ENCODE measurements at places on chromosomes 6 and 20.

- no peak for DNase-seq
Observed at GRCh38 chr6:130575557-130575956, 209.7 kb downstream of the TMEM200A start.

GRCh38 chr6:125507987-125508655 lies 206.4 kb upstream of the HDDC2 start:
- no peak for DNase-seq

DNA sequence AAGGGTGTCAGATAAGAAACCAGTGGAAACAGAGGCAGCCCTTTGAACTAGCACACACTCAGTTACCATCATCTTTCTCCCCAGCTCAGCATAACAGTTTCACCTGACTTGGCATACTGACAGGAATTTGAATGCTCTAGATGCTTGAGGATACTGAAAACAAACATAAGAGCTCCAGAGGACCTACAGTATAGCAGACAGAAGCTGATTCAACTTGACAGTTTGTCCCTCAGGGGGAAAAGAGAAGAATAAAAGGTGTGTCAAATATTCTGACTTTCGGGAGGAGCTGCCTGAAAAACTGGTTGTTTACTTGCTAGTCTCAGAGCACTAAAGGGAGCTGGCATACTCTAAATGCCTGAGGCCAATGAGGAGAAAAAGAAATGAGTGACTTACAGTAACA lies 35.1 kb downstream of the EYS start:
- DNase-seq, result no peak

- DNase-seq, result no peak
Observed at GRCh38 chr6:158113802-158114201, 54.3 kb downstream of the SERAC1 start.

DNA sequence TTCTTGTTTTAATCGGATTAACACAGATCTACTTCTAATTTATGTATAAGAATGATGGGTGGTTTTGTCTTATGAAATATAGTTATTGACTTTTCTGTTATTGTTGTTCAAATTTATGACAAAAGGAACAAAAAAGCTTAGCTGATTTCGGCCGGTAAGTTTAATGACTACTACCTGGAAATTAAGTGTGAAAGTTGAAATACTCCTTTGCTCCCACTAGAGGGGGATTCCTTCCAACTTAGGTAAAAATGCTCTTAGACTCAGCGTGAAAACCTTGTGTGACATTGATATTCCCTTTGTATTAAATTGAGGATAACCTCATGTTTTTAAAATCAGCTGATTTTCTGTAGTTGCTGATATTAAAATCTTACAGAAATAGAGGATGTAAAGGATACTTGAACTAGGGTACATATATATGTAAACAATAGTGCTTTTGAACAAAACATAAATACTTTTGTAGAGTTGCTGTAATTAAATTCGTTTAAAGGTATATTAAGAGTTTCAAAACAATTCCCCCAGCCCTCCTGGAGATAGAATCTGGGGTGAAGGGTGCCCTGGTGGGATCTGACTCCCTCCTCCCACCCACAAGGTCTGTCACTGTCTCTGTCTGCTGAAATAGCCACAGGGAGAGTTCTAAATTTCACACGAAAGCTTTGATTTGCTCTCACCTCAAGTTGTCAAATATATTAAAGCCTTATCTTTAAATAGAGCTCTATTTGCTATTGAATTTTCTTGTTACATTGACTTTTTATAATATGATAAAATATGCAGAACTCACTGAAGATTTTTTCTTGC lies 257.5 kb downstream of the ARID1B start:
- DNase-seq, result no peak

DNA sequence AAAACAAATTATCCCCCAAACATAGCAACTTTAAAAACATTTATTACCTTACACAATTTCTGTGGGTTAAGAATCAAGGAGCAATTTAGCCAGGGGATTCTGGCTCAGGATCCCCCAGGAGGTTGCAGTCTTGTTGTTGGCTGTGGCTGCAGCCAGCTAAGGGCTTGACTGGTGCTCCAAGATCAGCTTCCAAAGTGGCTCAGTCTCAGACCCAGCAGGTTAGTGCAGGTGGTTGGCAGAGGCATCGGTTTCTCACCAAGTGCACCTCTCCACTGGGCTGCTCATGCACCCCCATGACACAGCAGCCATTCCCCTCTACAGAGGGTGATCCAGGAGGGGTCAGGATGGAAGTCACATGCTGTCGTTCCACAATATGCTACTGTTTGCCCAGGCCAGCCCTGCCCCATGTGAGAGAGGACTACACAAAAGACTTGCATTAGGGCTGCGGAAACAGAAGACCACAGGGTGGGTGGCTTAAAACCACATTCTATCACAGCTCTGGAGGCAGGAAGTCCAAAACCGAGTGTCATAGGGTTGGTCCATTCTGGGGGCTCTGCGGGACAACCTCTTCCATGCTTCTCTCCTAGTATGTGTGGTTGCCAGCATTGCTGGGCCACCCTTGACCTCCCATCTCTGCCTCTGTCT lies 125.8 kb downstream of the C6orf118 start:
- no peak for DNase-seq

GRCh38 chr20:40600441-40601219 lies 88.4 kb downstream of the MAFB start:
- DNase-seq, result no peak

GRCh38 chr6:56022678-56023077 lies 147.3 kb upstream of the BMP5 start:
- no peak for DNase-seq

DNA sequence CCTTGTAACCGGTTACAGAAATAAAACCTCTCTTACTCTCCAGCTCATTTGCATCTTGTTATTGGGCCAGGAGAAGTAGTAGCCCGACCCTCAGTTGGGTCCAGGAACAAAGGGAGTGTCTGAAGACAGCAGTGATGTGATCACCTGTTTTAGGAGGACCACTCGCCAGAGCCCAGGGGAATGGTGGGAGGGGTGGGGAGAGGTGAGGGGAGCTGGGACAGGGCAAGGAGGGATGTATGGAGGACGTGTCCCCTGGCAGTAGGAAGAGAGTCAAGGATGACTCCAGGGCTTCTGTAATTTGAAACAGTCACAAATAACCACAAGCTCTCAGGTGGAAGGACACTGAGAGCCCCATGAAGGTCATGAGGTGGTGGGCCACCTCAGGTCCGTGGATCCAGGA lies 1.4 kb upstream of the PCMTD2 start:
- DNase-seq, result no peak

DNA sequence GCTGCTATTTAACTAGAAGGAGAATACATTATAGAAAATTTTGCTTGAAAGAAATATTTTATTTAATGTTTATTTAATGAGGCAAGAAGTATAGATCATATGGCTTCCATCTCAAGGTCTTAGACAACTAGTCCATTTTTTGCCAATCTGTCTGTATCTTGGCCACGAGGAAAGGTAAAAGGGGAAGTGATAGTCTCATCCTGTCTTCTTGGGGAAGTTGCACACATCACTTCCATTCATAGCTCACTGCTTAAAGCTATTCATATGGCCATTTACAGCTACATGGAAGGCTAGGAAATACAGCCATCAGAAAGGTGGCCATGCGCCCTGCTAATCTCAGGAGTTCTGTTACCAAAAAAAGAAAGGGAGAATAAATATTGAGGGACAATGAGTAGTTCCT lies 50.8 kb downstream of the METTL24 start:
- DNase-seq, result no peak

- peak; percentile 57 for DNase-seq
Observed at GRCh38 chr6:2862712-2863181, 21.1 kb upstream of the SERPINB1 start.

- DNase-seq, result peak; percentile 87
Observed at GRCh38 chr6:109690737-109691621, at the start of the genes AK9 and FIG4. AK9 (minus strand) TSS chr6:109691202; CDS start chr6:109675745, 15,457 bp downstream. FIG4 (plus strand) TSS chr6:109691296; CDS start chr6:109691436, 140 bp downstream.

GRCh38 chr20:48105526-48105925 lies 320.2 kb upstream of the SULF2 start:
- no peak for DNase-seq

DNA sequence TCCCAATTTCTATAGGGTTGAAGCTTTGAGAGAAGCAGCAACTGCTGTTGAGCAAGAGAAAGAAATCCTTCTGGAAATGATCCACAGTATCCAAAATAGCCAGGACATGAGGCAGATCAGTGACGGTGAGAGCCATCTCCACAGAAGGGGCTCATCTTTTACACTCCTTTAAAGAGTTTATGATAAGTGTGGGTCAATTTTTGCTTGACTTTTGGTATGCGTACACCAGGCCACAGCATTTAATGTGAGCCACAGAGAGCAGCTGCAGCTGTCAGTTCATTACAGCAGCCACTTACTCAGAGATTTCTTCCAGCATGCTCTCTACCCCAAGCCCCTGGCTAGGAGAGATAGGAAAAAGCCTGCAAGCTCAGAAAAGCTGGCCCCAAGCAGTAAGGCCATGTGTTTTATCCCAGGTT lies 9.9 kb downstream of the BAG2 start:
- no peak for DNase-seq

DNA sequence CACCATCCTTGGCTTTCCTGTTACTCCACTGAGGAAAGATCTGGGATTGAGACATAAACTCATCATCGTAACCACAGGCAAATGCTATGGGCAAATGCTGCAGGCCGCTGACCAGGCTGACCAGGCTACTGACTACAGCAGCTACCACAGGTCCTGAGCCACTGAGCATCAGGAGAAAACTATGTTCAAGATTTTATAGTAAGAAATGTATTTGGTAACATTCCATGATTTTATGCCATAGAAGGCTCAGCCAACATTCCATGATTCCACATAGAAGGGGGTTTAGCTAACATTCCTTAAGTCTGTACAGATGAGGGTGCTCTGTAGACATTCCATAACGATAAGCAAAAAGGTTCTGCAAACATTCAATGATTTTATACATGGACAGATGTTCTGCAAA lies 16.1 kb upstream of the B4GALT5 start:
- no peak for DNase-seq

DNA sequence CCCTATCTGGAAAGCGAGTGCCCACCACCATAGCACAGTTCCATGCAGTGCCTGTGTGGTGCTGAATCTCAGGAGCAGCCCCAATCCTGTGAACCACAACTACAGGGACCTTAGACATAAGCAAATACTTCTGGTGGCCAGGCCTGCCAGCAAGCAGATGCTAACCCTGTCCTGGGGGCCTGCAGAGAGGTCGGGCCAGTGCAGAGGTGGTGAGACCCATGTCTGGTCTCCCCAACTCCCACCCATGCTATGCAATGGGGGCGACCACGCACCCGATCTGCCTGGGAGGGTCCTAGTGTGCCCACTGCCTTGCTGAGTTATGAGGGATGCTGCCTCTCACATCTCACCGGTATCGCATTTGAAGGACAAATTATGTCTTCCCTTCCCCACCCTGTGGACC lies 151.6 kb upstream of the ZNF337 start:
- DNase-seq, result no peak

DNA sequence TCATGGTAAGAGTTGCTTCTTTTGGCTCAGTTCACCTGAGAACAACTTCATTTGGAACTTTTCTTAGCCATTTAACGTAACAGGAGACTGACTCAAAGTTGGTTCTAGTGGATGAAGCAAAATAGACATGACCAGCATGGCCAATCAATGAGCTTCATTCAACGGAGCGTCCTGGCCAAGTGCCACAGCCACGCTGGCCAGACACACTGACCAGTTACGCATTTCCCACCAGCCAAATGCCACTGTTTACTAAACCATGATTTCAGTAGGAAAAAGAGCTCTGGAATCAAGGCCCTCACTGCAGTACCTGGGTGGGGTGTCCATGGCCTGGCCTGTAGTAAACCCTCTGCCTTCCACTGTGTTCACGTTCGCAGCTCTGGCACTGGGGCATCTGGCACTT lies 80.4 kb downstream of the POPDC3 start:
- no peak for DNase-seq

GRCh38 chr6:113458368-113459010 lies 398.7 kb upstream of the MARCKS start:
- DNase-seq, result no peak

- no peak for DNase-seq
Observed at GRCh38 chr20:44646641-44647274, 4.7 kb downstream of the ADA start.

DNA sequence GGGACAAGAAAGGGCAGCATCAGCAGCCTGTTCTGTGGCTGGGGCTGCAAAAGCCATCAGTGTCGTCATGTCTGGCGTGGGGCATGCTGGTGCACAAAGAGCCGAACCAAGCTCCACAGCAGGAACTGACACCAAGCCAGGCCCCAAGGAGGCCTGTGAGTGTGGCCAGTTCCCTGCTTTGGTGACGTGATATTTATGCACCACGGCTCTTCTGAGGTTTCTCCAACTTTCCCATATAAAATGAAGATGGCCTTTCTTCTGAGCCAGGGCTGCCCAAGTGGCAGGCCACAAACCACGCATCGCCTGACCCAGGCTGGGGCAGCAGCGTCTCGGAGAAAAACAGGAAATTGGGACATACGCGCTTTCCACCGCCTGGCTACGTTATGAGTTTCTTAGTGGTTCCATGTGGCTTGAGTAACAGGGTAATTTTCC lies 109.9 kb downstream of the RIN2 start:
- no peak for DNase-seq

GRCh38 chr20:3842348-3842930 lies 4.2 kb upstream of the MAVS start:
- no peak for DNase-seq

- no peak for DNase-seq
Observed at GRCh38 chr6:119119989-119120388, 41.5 kb upstream of the FAM184A start.

- DNase-seq, result no peak
Observed at GRCh38 chr6:42095094-42095493, 44.8 kb downstream of the TAF8 start.

- DNase-seq, result no peak
Observed at GRCh38 chr6:11650711-11651110, 113.2 kb downstream of the TMEM170B start.

- DNase-seq, result no peak
Observed at GRCh38 chr6:101435038-101435437, 41.5 kb downstream of the GRIK2 start.

DNA sequence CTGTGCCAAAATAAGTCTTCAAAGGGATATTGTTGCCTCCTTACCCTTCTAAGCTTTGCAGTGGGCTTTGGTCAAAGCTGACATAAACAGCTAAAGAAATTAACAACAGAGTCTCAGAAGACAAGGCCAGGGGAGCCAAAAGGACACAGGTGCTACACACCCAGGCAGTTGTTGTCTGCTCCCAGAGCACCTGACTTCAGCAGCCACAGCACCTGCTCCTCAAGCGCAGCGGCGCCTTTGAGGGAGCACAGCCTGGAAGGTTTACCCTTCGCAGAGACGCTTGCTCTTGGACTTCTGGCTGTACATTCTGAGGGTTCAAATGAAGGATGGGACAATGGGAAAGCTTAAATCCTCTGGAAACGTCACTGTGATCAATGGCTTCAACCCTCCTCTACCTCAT lies 16.6 kb downstream of the B4GALT5 start:
- no peak for DNase-seq

All from stimulated activated CD8-positive, alpha-beta memory T cell treated with anti-CD3 and anti-CD28 coated beads, Interleukin-7, amount 100 ng/mL, for 48 hours (primary cell).